ENCODE measurements at places on chromosomes 5 and 9.
A peak's percentile ranks its signal among the peaks of the same experiment; 100 is the strongest.

GRCh38 chr5:14779975-14780374 is 91.6 kb downstream of the ANKH start:
- DNase-seq: no peak

DNA sequence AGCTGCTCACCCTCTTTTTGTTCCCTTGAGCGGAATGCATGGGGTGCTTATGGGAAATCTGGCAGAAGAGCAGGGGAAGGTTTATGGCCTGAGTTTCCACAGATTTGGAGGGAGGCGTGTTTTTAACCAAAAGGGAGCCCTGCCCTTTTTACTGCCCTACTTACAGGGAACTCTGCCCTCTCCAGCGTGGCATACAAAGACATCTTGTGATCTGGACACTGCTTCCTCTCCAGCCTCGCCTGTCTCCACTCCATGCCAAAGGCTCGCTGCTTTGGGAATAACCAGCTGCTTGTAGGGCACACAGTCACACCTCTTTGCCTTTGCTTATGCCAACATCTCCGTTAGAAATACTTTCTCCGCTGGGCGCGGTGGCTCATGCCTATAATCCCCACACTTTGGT is 314.2 kb downstream of the ARHGAP26 start:
- DNase-seq: no peak

DNA sequence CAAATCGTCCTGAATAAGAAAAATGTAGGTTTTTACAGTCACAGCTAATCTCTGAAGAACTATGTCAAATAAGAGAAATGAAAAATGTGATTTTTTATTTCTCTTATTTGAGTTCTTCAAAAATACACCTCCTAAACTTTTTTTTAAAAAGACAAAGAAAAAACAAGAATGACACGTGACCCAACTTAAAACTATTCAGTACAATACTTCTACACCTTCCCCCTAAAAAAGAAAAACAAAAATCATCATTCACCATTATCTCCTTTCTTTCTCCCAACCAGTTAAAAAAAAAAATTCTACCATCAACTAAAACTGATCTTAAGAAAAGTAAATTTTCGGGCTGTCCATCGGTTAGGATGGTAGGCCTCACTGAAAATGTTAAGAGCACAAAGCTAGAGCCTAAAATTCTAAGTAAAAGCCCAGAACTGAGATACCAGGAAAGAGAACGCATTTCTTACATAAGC is 2.1 kb downstream of the RNF145 start:
- DNase-seq: no peak

DNA sequence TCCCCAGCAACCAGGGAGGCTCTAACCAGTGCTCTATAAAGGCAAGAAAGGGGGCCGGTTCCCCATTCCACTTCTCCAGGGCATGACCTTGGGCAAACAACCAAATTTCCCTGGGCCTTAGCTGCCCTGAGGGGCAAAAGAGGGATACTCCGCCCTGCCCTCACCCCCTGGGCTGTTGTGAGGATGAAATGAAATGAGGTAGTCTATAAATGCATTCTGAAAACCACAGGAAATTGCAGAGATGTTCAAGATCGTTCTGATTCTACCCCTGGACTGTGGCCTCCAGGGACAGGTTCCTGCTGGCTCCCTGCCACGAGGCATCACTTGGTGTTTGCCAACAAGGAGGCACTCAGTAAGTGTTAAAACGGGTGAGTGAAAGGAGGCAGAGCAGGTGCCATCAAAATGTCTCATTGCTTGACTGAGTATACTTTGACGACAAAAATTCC is 5.7 kb downstream of the RAPGEF1 start:
- no peak for DNase-seq

DNA sequence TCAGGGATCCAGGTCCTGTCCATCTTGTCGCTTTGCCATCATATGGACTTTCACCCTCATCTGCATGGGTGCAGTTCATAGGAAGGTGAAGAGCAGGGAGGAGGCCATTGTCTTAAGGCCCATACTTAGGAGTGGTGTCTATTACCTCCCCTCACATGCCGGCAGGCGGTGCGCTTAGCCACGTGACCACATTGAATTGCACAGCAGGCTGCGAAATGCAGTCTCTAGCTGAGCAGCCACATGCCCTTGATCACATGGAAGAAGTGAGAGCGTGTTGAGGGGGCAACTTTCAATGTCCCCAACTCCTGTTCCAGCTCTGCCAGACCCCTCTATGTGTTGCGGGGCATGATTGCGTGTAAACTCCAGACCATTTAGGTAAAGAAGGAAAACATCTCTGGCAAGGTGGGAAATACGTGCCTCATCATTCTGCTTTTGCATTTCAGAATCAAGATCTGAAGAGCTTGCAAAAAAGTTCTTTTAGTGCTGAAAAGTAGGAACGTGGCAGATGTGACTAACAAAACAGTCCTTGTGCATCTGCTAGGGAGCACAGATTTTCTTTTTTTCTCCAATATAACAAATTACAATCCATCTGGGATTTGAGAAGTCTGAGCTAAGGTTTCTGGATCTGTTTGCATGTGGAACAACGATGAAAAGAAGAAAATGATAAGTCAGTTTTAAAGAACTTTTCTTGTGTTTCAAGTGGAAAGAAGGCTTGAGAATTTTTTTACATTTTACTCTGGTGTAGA is 34.4 kb downstream of the ROPN1L start:
- no peak for DNase-seq

GRCh38 chr5:153367466-153367865 is 123.0 kb upstream of the GRIA1 start:
- no peak for DNase-seq

DNA sequence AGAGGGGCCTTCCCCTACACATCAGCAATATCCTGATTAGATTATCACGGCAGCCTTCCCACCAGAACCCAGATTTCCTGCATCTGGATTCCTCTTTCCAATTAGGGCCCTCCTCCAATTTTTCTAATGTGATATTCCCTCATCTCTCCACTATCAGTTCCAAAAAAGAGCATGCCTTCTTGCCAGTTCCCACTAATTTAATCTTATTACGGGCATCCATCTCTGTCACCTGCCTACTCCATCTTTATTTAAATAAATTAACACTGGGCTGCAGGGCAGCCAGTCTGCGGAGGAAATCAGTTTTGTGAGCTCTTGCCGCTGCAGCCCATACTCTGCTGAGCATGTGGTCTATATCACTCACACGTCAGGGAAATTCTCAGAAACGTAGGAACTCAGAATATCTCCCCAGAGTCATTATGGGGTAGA is 16.6 kb upstream of the FBP2 start:
- no peak for DNase-seq

DNA sequence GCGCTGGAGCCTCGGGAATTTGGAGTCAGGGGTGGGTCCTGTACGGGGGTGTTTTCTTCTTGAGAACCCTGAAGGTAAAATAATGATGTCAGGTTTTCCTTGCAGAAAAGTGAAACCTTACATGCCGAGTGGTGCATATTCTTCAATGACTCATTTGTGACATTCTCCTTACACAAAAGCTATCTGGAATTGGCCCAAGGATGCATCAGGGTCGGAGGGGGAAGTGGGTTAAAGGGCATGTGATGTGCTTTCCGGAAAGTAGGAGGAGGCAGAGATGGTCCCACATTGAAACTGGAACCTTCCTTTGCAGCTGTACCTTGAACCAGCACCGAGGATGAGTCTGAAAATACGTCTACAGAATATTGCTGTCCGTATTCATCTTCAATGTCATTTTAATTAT is 411.2 kb upstream of the IRX4 start:
- DNase-seq: no peak

DNA sequence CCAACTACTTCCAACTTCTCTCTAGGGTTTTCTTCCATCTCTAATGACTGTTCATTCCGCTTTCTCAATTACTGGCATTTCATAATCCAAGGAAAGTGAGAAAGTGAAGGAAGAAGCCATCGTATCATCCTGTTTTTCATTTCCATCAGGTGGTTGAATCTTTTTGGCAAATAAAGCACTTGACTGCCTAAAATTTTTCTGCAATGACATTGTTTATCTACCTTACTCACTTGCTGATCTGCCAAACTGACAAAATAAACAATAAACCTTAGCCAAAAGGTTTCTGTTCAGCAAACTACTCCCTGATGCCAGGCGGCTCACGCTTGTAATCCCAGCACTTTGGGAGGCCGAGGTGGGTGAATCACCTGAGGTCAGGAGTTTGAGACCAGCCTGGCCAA is 18.4 kb downstream of the FNBP1 start:
- DNase-seq: no peak

DNA sequence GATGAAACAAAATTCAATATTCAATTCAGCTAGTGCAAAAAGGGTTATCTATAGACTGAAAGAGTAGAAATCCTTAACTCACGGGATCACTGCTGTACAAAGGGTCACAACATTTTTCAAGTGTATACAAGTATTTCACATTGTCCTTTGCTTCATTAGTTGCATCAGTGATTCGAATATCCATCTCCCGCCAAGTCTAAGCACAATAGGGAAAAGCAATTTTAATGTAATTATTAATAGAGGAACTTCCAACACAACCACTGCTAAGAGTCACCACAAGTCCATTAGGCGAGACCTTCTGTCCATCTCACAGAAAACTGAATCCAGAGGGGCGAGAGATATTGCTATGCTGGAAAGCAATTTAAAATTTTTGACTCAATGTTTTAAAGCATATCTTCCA is 27.4 kb downstream of the DNAH5 start:
- DNase-seq: no peak

- no peak for DNase-seq
Observed at GRCh38 chr5:5360941-5361520, 61.4 kb upstream of the ICE1 start.

- no peak for DNase-seq
Observed at GRCh38 chr5:67002832-67003684, 193.5 kb downstream of the CD180 start.

DNA sequence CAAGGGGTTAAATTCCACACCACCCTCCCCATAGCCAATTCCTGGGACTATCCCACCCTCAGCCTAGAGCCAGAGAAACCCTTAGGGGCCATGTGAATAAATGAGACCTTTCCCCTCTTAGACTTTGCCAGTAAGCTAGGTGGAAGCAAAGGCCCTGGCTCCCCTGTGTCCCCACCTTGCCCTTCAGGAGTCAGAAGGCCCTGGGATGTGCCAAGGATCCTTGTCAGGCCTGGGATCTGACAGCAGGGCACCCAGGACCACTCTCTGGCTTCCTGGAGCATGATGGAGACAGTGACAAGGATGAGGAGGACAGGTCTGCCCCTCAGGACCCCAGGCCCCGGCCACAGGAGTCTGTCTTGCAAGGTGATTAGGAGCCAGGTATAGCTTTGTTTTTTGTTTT is 125.0 kb upstream of the HAND1 start:
- no peak for DNase-seq

GRCh38 chr9:119841016-119841415 is 471.8 kb upstream of the BRINP1 start:
- no peak for DNase-seq

GRCh38 chr5:11724940-11725339 is 179.3 kb downstream of the CTNND2 start:
- no peak for DNase-seq

- no peak for DNase-seq
Observed at GRCh38 chr5:138631096-138631928, 56.1 kb upstream of the HSPA9 start.

DNA sequence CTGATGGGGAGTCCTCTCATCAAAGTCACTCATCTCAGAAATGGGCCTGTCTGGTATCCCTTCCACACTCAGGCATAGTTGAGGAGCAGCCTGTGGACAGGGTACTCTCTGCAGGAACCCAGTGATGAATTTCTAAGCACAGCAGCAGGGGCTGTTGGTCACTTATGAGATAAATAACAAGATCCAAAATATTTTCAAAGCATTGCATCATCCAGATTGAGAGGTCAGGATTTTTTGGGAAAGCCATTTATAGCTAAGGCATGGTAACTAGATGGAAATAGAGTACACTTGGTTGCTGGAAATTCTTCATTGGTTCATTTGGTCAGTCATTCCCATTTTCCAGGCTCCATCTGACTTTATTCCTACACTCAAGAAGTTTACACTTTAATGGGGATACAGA is 246.8 kb upstream of the RAI14 start:
- no peak for DNase-seq

DNA sequence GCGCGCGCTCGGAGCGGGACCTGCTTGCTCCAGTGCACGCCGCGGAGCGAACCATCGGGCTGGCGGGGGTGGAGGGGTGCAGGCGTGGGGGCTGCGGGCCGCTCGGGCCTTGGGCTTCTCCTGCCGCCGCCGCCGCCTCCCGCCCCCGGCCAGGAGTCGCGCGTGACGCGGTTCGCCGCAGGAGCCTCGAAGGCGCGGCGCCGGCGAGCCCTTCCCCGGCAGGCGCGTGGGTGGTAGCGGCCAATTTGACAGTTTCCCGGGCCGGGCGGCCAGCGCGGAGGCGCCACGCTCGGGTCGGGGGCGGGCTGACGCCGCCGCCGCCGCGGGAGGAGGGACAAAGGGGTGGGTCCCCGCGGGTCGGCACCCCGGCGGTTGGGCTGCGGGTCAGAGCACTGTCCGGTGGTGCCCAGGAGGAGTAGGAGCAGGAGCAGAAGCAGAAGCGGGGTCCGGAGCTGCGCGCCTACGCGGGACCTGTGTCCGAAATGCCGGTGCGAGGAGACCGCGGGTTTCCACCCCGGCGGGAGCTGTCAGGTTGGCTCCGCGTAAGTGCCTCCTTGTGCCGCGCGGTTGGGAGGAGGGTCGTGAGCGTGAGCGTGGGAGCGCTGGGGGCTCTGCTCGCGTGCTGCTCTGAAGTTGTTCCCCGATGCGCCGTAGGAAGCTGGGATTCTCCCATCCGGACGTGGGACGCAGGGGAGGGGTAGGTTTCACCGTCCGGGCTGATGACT is at the start of gene TJP2:
TJP2 (plus strand) TSS at position 387 of the 725 bp plus-strand sequence; CDS start at position 483, 96 bp downstream.
- peak; percentile 72 for DNase-seq

GRCh38 chr9:86902991-86903733 is 44.1 kb downstream of the GAS1 start:
- DNase-seq: no peak

GRCh38 chr5:154228696-154229095 is 38.2 kb downstream of the GALNT10 start:
- no peak for DNase-seq

DNA sequence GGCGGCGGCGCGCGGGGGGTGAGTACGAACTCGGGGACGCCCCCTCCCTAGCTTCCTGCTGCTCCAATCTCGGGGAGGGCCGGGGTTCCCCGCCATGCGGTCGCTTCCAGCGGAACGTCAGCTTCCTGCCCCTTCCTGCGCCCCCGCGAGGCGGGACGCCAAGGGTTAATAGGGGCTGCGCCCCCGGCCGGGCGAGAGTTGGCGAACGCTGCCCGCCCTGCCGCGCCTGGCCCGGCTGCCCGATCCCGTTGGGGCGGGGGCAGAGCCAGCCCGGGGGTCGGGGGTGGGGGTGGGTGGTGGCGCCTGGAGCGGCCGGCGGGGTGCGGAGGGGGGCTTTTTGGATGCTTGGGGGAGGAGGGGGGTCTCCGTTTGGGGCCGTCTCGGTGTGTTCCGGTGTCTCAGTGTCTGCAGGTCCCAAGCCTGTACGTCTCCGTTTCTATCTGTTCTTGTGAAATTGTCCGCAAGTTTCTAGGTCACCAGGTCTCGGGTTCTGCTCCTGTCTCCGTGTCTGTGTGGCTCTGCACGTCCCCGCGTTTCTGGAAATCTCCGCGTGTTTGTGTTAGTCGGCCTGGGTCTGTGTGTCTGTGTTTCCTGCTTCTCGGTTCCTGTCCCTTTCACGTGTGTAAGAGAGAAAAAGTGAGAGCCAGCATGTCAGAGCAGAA is 789 bp downstream of the COL27A1 start:
- no peak for DNase-seq

GRCh38 chr9:113640418-113640817 is 176.9 kb downstream of the RGS3 start:
- peak; percentile 22 for DNase-seq
